ENCODE measurements at places on chromosomes 13 and 19.

DNA sequence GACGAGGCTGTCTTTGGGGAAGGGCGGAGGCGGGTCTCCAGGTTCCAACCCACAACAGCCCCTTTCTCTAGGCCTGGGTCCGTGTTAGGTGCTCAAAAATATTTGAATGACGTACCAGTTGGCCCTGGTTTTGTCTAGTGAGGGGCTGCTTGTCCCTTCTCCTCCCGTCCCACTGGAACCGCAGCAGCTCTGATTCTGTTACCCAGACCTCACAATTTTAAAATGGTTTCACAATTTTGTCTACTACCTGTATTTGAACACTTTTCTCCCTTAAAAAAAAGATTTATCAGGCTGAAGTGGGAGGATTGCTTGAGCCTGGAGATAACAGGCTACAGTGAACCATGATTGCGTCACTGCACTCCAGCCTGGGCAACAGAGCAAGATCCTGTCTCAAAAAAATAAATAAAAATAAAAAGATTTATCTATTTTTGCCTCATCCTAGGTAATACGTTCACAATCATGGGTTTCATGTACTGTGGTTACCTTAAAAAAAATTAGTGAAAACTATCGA is 1.3 kb upstream of the IRF2BP1 start:
- no peak for DNase-seq

GRCh38 chr13:61253105-61253877 is 162.4 kb downstream of the PCDH20 start:
- DNase-seq, result peak; percentile 42

GRCh38 chr19:48190288-48190884 is 19.9 kb downstream of the ZSWIM9 start:
- peak; percentile 81 for DNase-seq

DNA sequence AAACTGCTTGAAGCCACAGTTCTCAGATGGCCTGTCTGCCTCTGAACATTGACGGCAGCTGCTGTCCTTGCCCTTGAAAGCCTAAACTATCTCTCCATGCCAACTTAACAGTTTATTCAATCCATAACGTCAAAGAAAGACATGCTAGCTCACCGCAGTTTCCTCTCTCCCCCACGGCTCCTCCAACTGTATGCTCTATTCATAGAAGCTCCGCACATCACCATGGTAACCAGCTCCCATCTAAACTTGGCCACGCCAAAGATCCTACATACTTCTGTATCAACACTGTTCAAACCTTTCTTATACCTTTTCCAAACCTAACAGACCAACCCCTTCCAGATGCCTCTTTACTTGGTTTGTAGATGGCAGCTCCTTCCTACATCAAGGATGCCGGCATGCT is 48.6 kb downstream of the ZNF91 start:
- DNase-seq, result no peak

DNA sequence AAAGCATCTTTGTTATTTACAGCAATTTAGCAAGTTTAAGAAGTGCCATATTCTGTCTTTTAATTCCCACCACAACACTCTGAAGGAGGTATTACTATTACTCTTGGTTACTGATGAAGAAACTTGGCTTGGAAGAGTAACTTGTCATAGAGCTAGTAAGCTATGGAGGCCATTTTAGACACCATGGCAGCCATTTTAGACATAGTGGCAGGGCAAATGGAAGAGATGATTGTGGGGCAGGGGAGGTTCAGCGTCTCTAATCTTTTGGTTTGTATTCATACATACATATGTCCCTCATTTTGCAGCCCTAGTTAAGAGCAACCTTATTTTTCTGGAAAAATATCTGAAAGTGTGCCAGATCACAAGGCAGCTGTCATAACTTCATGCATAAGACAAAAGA is 82.6 kb upstream of the SOX1 start:
- no peak for DNase-seq

DNA sequence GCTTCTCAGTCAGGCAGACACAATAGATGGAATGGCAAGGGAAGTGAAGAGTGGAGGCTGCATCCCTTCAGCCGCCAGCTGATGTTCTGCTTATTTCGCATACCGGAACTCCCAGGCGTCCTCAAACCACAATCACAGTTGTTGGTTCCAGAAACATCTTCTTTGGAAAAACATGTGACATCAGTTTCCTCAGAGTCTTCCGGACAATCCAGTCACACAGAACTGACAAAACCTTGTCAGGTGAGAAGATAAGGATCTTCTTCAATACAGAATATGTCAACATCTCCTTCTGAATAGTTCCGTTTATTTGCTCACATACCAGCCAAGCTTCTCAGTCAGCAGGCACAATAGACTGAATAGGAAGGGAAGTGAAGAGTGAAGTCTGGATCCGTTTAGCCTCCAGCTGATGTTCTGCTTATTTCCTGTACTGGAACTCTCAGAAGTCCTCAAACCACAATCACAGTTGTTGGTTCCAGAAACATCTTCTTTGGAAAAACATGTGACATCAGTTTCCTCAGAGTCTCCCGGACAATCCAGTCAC is 45.1 kb upstream of the CEACAM21 start:
- DNase-seq, result no peak

DNA sequence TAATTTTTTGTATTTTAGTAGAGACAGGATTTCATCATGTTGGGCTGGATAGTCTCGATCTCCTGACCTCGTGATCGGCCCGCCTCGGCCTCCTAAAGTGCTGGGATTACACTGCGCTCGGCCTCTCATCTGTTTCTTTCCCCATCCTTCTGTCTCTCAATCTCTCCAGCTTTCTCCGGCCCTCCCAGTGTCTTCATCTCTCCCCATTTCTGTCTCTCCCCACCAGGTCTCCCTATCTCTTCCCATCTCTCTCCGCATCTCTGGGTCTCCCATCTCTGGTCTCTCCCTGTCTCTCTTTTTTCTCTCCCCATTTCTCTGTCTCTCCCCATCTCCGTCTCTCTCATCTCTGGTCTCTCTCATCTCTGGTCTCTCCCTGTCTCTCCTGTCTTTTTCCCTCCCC is 12.2 kb upstream of the NFIX start:
- no peak for DNase-seq

- peak; percentile 97 for DNase-seq
Observed at GRCh38 chr13:94549232-94550061, 46.5 kb downstream of the TGDS start.

All from Karpas-422 (cell line).